Stimulated activated CD4-positive, alpha-beta T cell treated with anti-CD3 and anti-CD28 coated beads, TNF-alpha, amount 100 ng/mL, for 1 hour (primary cell): ENCODE measurements at places on chromosomes 12 and 14.

GRCh38 chr12:103996595-103996994 lies 30.9 kb downstream of the TDG start:
- DNase-seq: no peak

DNA sequence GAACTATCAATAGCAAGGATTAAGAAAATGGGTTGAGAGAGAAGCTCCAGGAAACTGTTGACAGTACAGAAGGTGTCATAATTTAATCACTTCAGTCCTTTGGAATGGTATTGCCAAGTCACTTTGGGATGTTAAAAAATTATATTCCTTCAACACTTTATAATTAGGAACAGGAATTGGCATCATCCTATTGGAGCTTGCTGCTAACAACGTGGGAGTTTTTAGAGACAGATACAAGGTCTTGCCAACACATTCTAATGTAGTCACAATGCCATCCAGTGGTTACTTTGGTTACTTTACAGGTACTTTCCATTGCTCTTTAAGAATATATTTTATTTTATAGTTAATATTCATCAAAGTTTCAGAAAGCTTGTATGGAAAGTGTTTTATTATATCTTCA lies 310.1 kb downstream of the SYT1 start:
- no peak for DNase-seq

DNA sequence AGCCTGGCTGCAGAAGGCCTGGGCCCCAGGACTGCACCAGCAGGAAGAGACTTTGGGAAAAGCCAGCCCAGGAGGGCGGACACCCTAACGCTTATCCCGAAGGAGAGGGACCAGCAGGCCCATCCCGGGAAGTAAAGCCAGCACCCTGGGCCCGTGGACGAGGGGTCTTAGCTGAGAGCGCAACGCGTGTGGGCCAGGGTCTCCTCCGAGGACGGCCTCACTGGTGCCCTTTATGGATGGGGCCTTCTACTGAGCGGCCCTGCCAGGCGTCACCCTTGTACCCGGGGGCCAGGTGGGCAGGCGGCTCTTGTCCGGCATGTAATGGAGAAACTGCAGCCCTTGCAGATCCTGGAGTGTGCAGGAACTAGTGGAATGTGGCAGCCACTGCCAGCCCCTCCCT lies 14.1 kb downstream of the TEDC1 start:
- no peak for DNase-seq

DNA sequence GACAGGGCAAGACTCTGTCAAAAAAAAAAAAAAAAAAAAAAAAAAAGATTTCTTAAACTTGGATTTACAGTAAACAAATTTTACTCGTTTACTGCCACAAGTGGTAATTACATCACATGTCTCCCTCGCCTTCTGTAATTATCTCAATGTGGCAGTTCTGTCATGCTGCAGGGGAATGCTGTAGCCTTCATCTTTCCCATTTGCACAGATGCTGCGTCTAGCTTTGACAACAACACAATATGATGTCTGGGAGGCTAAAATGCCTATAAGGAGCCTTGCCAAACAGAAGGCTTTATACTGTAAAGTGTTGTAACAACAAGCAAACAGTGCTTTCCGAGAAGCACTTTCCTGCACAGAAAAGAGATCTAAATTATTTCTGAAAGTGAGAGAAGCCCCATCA lies 48.7 kb downstream of the ESR2 start:
- no peak for DNase-seq

- DNase-seq: no peak
Observed at GRCh38 chr14:82113007-82113406, 579.4 kb upstream of the SEL1L start.

GRCh38 chr12:53677800-53678148 lies 1.9 kb upstream of the ATP5MC2 start:
- DNase-seq: no peak

- no peak for DNase-seq
Observed at GRCh38 chr12:81610955-81611889, 147.9 kb downstream of the PPFIA2 start.

- DNase-seq: no peak
Observed at GRCh38 chr12:66296176-66296683, 6.1 kb upstream of the HELB start.

DNA sequence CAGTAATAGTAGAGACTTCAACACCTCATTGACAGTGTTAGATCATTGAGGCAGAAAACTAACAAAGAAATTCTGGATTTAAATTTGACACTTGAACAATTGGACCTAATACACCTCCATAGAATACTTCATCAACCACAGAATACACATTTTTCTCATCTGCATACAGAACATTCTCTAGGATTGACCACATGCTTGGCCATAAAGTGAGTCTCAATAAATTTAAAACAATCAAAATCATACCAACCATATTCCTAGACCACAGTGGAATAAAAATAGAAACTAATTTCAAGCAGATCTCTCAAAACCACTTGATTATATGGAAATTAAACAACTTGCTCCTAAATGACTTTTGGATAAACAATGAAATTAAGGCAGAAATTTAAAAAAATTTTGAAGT lies 82.3 kb downstream of the SLC38A4 start:
- no peak for DNase-seq

DNA sequence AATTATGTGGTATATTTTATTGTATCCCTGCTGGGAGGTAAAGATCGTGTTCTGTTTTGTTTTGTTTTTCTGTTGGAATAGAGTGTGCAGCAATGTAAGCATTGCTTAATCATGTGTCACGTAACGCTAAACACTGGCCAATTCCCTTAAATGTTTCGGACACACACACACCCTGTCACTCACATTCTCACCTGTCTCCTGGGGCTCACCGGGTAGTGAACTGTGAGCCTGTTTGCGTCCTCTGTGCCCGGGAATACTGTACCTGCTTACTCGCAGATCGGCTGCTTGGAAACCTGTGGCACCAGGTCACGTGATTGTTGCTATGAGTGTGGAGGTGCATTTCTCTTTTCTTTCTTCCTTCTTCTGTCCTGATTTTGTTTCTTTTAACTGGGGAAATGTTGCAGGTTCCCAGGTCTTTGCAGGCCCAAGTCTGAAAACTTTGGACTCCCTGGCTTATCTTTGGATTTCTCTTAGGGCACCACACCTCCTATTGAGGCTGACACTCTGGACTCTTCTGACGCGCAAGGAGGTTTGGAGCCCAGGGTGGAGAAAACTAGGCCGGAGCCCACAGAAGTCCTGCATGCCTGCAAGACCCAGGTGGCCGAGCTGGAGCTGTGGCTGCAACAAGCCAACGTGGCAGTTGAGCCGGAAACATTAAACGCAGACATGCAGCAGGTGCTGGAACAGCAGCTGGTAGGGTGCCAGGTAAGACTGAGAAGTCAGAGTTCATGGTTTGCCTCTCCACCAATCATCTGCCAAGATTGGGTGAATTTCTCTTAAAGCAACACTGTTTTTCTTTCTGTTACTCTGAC lies 181.1 kb downstream of the ESR2 start:
- DNase-seq: no peak

DNA sequence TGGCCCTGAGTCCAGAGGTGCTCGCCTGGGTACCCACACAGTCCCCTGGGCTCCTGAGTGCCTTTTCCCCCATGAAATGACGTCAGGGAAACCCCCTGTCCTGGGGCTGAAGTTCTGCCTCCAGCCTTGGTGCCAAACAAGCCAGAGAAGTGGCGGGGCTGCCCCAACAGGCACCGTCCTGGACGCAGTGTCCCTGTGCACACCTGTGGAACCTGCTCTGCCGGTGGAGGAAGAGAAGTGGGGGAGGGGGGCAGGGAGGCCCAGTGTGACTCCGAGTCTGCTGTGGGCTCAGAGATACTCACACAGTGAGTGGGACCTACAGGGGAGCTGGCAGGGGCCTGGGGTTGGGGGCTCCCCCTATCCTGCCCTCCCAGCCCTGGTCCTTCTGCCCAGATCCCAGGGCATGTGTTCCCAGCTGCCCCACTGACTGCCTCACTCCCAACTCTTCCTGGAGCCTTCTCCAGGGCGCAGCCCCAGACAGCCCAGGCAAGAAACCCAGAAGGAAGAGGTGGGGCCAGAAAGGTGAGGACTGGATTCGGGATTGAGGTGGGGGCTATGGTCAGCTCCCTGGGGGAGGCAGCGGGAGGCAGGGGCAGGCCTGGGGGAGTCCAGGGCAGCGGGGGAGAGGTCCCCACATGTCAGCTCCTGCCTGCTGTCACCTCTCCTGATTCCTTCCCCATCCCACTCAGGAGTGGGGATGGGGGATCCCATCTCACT lies 24.7 kb downstream of the CCDC85C start:
- no peak for DNase-seq

GRCh38 chr12:29054858-29055663 lies 94.0 kb upstream of the FAR2 start:
- DNase-seq: no peak

DNA sequence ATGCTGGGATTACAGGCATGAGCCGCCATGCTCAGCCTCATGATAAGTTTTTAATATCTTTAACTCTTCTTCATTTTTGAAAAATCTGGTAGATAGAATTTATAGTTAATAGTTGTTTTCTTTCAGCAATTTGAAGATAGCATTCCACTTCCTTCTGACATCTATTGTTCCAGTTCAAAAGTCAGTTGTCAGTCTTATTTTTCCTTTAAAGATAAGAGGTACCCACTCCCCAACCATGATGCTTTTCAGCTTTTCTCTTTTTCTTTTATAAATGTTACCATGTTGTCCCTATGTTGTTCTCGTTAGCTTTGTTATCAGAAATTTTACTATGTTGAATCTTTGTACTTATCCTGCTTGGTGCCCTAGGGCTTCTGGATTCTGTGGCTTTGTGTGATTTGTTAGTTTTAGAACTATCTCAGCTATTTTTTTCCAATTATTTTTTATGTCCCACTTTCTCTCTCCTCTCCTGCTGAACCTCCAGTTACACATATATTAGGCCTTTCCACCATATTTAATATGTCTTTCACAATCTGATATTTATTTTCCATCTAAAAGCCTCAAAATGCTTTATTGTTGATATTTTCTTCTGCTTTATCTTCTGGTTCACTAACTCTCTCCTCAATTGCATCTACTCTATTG lies 181.6 kb upstream of the FOXN3 start:
- DNase-seq: no peak

DNA sequence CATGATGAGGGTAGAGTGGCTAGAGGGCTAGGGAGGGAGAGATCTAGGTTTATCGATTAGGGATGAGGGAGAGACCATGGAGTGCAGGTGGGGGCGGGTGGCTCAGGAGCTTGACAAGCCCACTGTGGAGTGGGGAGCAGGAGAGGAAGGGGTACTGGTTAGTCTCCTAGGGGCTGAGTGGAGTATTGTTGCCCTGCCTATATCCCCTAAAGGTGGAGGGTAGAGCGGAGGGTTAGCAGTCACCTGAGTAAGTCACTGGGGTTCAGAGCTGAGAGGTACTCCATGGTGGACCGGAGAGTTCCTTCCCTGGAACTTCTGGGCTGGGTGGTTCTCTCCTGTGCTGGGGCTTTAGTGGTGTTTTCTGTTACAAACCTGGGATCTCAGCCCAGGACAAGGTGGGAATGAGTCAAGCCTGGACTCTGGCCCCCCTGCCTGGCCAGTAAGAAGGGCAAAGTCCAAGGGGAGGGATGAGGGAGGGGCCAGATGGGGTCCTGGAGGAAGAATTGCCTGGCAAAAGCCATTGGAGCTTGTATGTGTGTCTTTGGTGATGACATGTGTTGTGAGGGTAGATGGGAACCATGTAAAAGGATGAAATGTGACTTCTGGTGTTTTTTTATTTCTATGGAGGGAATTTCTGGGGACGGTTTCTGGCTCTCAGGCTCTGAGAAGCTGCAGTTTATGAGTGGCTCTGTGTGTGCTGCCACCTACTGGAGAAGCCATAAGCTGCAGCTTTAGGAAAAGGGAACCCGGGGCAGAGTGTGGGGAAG lies at the start of gene CIDEB:
CIDEB (minus strand) TSS at position 403 of the 767 bp plus-strand sequence; CDS start at position 284, 119 bp downstream.
- no peak for DNase-seq

GRCh38 chr12:131829791-131830334 lies 1.7 kb downstream of the MMP17 start:
- DNase-seq: no peak

DNA sequence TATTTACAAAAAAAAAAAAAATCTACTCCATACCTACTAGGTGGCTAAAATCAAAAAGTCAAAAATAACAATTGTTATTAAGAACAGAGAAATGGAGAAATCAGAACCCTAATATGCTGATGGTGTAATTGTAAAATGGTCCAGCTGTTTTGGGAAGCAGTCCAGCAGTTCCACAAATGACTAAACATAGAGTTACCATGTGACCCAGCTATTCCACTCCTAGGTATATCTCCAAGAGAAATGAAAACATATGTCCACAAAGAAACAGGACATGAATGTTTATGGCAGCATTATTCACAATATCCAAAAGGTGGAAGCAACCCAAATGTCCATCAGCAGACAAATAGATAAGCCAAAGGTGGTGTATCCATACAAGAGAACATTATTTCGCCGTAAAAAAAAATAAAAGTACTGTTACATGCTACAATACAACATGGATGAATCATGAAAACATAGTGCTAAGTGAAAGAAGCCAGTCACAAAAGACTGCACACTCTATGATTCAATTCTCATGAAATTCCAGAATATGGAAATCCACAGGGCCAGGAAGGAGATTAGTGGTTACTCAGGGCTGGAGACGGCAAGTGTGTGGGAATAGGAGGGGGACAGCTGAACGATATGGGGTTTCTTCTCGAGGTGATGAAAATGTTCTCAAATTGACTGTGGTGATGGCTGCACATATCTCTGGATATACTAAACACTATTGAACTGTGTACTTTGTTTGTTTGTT lies 9.1 kb upstream of the DPF3 start:
- DNase-seq: no peak

DNA sequence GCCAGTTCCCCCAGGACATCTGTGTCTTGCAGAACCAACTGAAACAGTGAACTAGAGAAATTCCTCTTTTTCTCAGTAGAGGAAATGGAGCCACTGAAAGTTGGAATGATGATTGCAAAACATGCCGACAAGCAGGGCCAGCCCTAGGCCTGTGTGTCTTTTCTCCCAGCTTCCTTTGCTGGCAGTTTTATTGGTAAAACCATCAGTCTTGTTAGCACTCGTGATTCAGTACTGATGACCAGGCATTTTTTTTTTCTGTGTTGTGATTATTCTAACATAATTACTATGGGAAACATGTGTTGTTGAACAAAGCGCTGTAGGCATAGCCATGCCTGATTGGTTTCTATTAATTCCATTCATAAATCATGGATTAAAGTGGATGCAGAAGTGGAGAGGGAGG lies 620.7 kb downstream of the AACS start:
- DNase-seq: no peak
